ENCODE measurements at places on chromosomes 6 and 20. TPM values are rescaled to one million over a fixed set of nuclear protein-coding genes. Genes with fewer than 3 reads are reported as not detected.

FRK gene
- 0.16 TPM for total RNA-seq

CALHM5 gene
- total RNA-seq, result 2.5 TPM

PRRT1 gene
- 3.6 TPM for total RNA-seq

TMEM200A gene
- 1.9 TPM for total RNA-seq

THBS2 gene
- total RNA-seq, result 59.0 TPM

GHRH gene
- total RNA-seq, result not detected

SIRPB1 gene
- 5.2 TPM for total RNA-seq

HRH3 gene
- total RNA-seq, result not detected

SYCP2L gene
- total RNA-seq, result 0.66 TPM

RTN4IP1 gene
- 7.1 TPM for total RNA-seq

CYP39A1 gene
- total RNA-seq, result 7.7 TPM

SRSF12 gene
- 1.1 TPM for total RNA-seq

ADRM1 gene
- 100 TPM for total RNA-seq

CBFA2T2 gene
- total RNA-seq, result 18.4 TPM

OPN5 gene
- total RNA-seq, result not detected

DPPA5 gene
- not detected for total RNA-seq

TENT5A gene
- 27.0 TPM for total RNA-seq

VNN1 gene
- 3.2 TPM for total RNA-seq

IL17F gene
- total RNA-seq, result not detected

PTK7 gene
- total RNA-seq, result 4.8 TPM

ELOVL2 gene
- 0.71 TPM for total RNA-seq

POM121L2 gene
- not detected for total RNA-seq

NHLRC1 gene
- total RNA-seq, result 1.2 TPM

SF3B5 gene
- total RNA-seq, result 166 TPM

GRCh38 chr6:94953867-94954631 is 623.3 kb upstream of the MANEA start:
- DNase-seq, result no peak

DNA sequence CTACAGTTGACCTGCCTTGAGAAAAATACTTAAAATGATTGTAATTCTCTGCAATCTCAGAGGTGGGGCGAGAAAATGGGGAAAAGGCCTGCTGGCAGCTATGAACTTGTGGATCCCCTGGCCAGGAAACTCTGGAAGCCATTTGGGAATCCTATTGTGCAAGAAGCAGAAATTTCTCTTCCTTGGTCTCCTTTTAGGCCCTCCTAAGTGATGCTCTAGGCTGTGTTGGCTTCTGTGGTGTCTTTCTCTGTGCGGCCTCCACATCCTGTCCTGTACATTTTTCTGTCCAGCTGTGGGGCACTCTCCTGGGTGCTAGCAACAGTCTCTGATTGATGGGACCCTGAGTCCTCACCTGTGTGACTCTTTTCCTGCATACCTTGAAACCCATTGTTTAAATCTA is 290.9 kb downstream of the FARS2 start:
- no peak for DNase-seq

- no peak for DNase-seq
These were observed 13.6 kb upstream of the SH3BGRL2 start for GRCh38 chr6:79617518-79617941.

GRCh38 chr6:134437376-134437775 is 119.5 kb upstream of the SGK1 start:
- no peak for DNase-seq

GRCh38 chr6:74250161-74250818 is 554.3 kb downstream of the CD109 start:
- DNase-seq, result no peak

- no peak for DNase-seq
These were observed 16.9 kb upstream of the HBS1L start for GRCh38 chr6:135071541-135071940.

GRCh38 chr20:15012566-15012965 is 675.2 kb upstream of the FLRT3 start:
- no peak for DNase-seq

DNA sequence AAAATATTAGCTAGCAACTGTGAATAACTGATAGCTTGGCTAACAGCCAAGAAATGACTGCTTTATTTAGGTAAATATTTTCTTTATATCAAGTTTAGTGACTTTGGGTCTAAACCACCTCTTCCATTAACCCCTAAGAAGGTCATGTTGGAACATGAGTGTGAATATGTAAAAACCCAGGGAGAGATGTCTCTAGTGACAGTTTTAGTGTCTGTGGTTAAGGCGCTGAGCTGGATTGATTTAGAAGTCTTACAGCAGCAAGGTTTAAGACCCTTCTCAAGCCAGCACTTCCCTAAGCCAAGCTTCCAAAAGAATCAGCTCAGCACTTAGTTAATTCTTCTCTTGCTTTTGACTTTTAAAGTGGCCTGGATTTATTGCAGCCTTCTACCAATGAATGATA is 11.4 kb upstream of the SIRT5 start:
- no peak for DNase-seq

DNA sequence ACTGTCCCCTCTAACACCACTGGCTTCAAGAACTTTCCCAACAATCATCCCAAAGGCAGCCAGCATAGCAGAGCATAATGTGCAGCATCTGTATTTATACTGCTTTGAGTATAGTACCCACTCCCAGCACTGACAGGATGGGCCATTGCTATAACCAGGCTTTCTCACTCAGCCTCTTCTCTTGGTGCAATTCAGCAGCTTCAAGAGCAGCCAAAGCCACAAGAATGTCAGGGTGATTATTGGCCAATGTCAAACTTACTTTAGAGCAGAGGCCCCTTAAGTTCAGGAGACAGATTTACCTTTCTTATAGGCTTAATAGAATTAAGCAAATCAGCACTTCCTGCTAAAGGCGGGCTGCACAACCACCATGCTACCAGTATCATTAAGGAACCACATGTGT is 232.4 kb upstream of the RSPO3 start:
- no peak for DNase-seq

GRCh38 chr20:1060985-1061384 is 57.4 kb upstream of the PSMF1 start:
- DNase-seq, result no peak

DNA sequence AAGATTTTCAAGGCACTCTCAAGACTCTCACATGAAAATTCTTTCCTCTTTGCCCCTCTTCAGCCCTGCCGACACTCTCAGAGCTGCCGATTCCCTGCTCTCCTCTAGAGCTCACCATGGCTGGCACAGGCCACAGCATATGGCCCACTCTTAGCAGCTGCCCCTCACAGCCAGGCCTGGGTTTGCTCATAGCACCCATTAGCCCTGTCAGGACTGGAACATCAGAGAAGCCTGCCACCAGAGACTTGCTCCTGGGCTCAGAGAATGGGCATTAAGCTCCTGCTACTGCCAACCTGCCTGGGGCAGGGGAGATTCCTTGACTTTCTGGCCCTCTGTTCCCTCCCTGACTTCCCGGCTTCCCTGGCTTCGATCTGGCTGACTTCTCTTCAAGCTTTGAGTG is 96.7 kb downstream of the LRFN2 start:
- no peak for DNase-seq

GRCh38 chr20:19874040-19874727 is 116.1 kb downstream of the RIN2 start:
- no peak for DNase-seq

- no peak for DNase-seq
These were observed 19.8 kb downstream of the ADRM1 start for GRCh38 chr20:62322492-62323041.

GRCh38 chr6:136523196-136523595 is 27.0 kb downstream of the MAP7 start:
- DNase-seq, result no peak

- DNase-seq, result no peak
These were observed 143.5 kb downstream of the ZFP64 start for GRCh38 chr20:52047811-52048764.

- DNase-seq, result no peak
These were observed 10.9 kb upstream of the ANKEF1 start for GRCh38 chr20:10023911-10024310.

DNA sequence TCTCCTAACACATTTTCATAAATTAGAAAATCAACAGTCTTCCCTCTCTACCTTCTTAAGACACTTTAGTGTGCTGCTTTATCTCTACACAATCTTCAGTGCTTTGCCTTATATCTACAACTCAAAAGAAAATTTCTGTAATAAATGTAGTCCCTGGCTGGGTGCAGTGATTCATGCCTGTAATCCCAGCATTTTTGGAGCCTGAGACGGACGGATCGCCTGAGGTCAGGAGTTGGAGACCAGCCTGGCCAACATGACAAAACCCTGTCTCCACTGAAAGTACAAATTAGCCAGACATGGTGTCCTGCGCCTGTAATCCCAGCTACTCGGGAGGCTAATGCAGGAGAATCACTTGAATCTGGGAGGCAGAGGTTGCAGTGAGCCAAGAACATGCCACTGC is 9.7 kb upstream of the EDN1 start:
- no peak for DNase-seq

GRCh38 chr6:105487040-105487790 is 84.3 kb upstream of the PREP start:
- DNase-seq, result no peak

DNA sequence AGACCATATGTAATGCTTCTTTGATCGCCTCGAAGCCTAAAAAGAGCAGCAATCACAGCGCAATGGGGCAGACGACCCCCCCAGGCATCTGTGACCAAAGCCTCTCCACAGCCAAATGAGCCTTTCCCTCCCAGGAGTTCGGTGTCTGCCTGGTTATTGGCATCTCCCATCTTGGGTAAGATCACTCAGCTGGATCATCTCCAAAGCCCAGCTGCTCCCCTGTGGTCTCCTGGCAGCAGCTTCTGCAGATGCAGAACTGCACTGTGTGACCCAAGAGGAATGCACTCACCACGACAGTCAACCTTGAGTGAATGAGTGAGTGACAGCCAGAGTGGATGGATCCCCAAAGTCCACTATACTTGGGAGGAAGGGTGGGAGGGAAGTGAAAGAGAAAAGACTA is 44.8 kb upstream of the IYD start:
- DNase-seq, result no peak

DNA sequence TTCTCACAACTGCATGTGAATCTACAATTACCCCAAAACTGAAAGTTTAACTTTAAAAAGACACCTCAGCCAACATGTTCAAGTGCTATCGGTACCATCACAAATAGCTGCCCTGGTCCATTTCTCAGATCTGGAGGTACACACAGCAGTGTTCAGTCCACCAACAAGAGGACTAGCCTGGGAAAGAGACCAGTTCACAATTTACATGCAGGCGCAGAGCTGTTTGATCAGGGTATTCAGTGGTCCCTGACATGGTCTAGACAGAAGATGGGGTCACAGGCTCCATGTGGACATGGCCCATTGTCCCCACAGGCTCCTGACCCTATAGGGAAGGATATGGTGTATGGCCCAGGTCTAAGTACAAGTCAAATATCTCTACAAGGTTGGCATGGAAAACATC is 15.6 kb upstream of the TGM6 start:
- DNase-seq, result no peak

GRCh38 chr20:32786059-32786760 is 24.0 kb downstream of the DNMT3B start:
- no peak for DNase-seq

- no peak for DNase-seq
These were observed 1.3 kb downstream of the MCUR1 start for GRCh38 chr6:13813026-13813425.

- no peak for DNase-seq
These were observed 10.2 kb downstream of the BHLHE23 start for GRCh38 chr20:62996596-62996982.

GRCh38 chr6:98136333-98136732 is 698.0 kb upstream of the POU3F2 start:
- no peak for DNase-seq

- DNase-seq, result no peak
These were observed 380.7 kb upstream of the CITED2 start for GRCh38 chr6:139754898-139755775.

DNA sequence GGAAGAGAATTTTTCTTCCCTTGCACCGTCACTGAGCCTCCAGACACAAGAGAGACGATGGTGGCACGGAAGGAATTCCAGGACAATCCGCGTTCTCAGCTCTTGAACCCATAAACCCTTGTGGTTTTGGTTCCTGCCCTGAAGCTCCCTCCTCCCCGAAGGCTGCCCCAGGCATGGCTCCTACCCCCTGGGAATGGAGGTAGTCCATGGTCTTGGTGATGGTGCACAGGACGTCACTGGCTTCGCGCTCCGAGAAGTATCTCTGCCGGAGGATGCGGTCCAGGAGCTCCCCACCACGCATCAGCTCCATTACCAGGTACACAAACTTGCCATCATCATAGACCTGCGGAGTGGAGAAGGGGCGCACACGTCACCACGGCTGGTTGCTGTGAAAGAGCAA is 47.5 kb upstream of the MPC1 start:
- no peak for DNase-seq

DNA sequence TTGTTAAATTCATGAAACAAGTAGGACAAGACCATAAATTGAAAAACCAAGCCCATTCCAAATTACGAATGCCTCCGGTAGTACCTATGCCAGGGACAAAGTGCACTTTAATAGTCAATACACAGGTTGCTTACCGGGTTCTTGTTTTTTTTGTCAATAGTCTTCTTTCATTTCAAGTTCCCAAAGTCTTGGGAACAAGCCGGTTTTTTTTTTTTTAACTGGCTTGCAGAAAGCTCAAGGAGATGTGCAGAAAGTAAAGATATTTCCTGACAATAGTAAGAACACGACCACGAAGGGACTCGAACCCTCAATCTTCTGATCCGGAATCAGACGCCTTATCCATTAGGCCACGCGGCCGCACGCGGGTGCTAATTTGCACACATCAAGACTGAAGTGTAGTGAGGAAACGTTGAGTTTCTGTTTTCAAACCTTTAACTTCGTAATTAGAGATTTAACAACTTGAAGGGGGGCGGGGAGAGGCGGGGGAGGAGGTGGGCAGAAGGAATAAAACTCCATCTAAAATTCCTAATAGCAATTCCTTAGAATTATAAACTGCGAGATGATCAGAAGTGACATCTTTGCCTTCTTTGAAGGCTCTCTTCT is 181.0 kb downstream of the TRIM27 start:
- DNase-seq, result no peak

DNA sequence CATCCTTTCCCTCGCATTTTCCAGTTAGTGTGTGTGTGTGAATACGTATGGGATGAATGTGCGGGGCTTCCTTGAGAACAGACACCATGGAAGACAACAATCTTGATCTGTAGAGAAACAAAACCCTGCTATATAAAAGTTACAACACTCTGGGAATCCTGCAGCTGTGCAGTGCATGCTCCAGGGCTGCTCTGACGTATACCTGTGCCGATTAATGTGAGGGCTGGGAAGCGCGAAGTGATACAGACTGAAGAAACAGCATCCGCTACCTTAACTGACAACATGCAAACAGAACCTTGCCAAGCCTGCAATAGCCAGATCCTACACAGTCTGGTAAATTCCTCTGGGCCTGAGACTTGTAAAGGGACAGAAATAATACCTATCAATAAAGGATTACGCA is 31.6 kb upstream of the MTRF1L start:
- no peak for DNase-seq

- DNase-seq, result no peak
These were observed 12.0 kb downstream of the TTI1 start for GRCh38 chr20:38021087-38021772.

GRCh38 chr6:128259730-128260685 is 260.4 kb downstream of the PTPRK start:
- no peak for DNase-seq

All from sigmoid colon (tissue), 7 donors.